ENCODE measurements at places on chromosomes 11 and 22. TPM values are rescaled to one million over a fixed set of nuclear protein-coding genes. Genes with fewer than 3 reads are reported as not detected.

The DEFB131B gene
- not detected for total RNA-seq

The MS4A4A gene
- total RNA-seq, result 21.5 TPM

The FOLH1 gene
- total RNA-seq, result 0.34 TPM

The HDHD5 gene
- total RNA-seq, result 28.2 TPM

The CLTCL1 gene
- total RNA-seq, result 26.7 TPM

The KRTAP5-6 gene
- total RNA-seq, result not detected

The WT1 gene
- 1.8 TPM for total RNA-seq

The GLB1L3 gene
- not detected for total RNA-seq

The VSIG10L2 gene
- not detected for total RNA-seq

The OR8D1 gene
- not detected for total RNA-seq

The OMP gene
- total RNA-seq, result not detected

The CRY2 gene
- 80.1 TPM for total RNA-seq

The F2 gene
- not detected for total RNA-seq

The CTSW gene
- total RNA-seq, result 0.71 TPM

The OR4A47 gene
- total RNA-seq, result not detected

The SLC22A6 gene
- not detected for total RNA-seq

The DGAT2 gene
- total RNA-seq, result 5.7 TPM

The SF3A1 gene
- 109 TPM for total RNA-seq

The RAB3IL1 gene
- total RNA-seq, result 12.0 TPM

The TMEM132A gene
- total RNA-seq, result 5.1 TPM

The UPK3A gene
- not detected for total RNA-seq

The P2RY2 gene
- total RNA-seq, result 9.1 TPM

The TSKU gene
- total RNA-seq, result 18.1 TPM

The TEX12 gene
- total RNA-seq, result not detected

The TTC36 gene
- total RNA-seq, result 0.63 TPM

The ADM2 gene
- not detected for total RNA-seq

The KCNQ1OT1 gene
- total RNA-seq, result 0.53 TPM

The C11orf97 gene
- total RNA-seq, result not detected

The OR52N1 gene
- not detected for total RNA-seq

The A4GALT gene
- 85.5 TPM for total RNA-seq

The C11orf42 gene
- total RNA-seq, result not detected

The SCN4B gene
- 6.8 TPM for total RNA-seq

The MS4A6E gene
- not detected for total RNA-seq

The SERPIND1 gene
- total RNA-seq, result 0.20 TPM

The TCN2 gene
- 33.4 TPM for total RNA-seq

The RPS19BP1 gene
- 65.1 TPM for total RNA-seq

The HTR3B gene
- not detected for total RNA-seq

The IL18BP gene
- total RNA-seq, result 5.3 TPM

The ATG16L2 gene
- 20.1 TPM for total RNA-seq

The HOATZ gene
- not detected for total RNA-seq

The ABCG4 gene
- total RNA-seq, result 0.86 TPM

The MAP6 gene
- total RNA-seq, result 5.9 TPM

The MYBPC3 gene
- 953 TPM for total RNA-seq

The APOL5 gene
- not detected for total RNA-seq
